ENCODE measurements at places on chromosomes 16 and 17.

DNA sequence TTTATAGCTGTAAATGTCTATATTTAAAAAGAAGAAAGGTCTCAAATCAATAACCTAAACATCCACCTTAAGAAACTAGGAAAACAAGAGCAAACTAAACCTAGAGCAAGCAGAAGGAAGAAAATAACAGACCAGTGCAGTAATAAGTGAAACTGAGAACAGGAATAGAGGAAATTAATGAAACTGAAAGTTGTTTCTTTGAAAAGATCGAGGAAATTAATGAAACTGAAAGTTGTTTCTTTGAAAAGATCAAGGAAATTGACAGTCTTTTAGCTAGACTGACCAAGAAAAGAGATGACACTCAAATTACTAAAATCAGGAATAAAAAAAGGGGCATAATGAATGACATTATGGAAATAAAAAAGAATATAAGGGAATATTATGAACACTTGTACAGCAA, 46.4 kb downstream of the SLFN5 start:
- no peak for DNase-seq

DNA sequence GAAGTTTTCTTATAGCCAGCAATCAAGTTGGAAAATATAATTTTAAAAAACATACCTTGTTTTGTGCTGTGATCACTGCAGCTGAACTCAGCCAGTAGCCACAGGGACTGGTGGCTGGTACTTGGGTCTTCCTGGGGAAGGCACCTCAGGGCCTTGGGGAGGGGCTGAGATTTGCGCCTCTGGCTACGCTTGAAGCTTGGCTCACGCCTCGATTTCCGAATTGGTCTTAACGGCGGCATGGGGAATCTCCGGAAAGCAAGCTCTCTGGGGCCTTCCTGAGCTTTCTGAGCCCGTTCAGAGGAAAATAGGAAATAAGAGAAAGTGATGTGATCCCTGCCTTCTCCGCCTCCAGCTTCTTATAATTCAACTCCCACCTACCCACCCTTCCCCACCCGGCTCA, 11.3 kb upstream of the USP7 start:
- no peak for DNase-seq

- DNase-seq = no peak
These were observed 17.1 kb downstream of the FOXK2 start for GRCh38 chr17:82536512-82537201.

DNA sequence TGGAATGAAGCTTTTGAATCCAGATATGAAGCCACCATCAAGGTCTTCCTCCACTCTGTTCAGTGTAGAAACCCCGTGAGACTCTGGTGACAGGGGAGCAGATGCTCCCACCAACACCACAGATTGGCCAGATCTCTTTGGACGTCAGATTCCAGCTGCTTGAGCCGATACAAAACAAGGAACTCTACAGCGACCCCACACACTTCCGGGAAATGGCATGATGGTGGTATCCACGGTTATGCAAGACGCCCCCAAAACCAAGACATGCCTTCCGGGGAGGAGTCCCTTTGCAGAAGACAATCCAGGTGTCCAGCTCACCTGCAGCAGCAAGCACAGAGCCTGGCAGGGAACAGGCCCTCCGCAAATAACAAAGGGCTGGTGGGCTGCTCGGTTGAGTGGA, 19.8 kb upstream of the PITPNA start:
- no peak for DNase-seq

DNA sequence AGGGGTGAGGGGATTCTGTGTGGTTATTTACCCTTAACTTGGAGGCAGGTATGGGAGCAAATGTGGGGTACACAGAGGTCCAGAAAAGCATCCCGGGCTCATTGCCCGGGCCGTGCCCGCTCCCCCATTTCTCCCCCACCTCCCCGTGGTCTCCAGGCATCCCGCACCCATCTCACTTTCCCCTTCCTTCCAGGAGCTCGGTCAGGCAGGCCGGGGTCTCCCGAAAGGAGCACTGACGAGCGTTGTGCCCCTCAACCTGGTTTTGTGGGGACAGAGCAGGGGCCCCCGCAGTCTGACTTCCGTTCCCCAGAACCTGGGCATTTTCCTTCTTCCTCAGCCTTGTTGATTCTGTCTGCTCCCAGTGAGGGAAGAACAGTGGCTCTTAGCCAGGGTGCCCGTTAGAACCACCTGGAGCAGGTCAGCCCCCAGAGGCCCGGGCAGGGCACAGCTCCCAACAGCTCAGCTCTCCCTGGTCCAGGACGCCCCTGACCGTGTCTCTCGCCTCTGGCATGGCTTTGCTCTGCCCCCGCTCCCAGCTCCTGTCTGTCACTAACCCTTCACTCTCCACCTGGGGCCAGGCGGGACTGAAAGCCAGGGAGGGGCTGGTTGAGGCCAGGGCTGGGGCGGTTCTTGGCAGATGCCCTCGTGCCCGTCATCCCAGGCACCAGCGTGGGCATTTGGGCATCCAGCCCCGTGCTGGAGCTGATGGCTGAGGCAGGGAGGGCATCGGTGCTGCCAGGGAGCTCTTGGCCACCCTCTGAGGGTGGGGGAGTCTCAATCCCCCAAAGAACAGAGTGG, 12.5 kb upstream of the NUDT16L1 start:
- DNase-seq = no peak

DNA sequence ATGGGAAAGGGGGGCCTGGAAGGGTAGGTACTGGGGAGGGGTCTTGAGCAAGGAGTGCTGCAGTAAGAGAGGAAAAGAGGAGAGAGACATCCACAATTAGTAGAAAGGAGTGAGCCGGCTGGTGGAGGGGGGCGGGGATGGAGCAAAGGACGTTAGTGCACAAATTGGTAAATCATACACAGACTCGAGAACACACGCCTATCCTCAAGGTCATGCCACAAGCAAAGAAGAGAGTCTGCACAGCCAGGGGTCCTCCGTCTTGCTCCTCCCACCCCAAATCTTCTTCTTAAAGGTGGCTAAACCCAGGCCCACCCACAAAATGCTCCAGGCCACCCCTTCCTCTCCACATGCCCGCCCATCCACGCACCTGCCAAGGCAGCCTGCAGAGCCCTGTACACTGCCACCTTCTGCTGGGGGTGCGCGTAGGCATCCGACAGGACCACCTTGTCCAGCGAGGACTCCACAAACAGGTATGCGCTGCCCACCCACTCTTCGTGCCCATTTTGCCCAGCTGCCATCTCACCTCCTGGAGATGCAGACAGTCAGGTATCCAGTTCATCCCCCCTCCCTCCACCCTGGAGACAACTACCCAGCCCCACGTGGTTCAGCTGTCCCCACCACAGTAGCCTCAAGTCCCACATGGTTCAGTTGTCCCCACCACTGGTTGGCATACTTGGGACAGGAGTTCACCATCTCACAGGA, 3.4 kb downstream of the TRADD start:
- no peak for DNase-seq

GRCh38 chr16:49884033-49885015, 28.4 kb upstream of the ZNF423 start:
- no peak for DNase-seq

GRCh38 chr17:66673668-66674276, 161.1 kb upstream of the CACNG5 start:
- peak; percentile 55 for DNase-seq

Measured in stimulated activated CD4-positive, alpha-beta T cell treated with anti-CD3 and anti-CD28 coated beads, Interleukin-4, amount 100 ng/mL, for 24 hours (primary cell).